ENCODE measurements at places on chromosomes 4 and X.

GRCh38 chr4:5444918-5445517 is 263.3 kb downstream of the EVC2 start:
- no peak for DNase-seq

GRCh38 chrX:47662144-47662657 is 3.2 kb upstream of the UXT start:
- DNase-seq = peak; percentile 34

GRCh38 chr4:187390646-187391045 is 604.9 kb upstream of the ZFP42 start:
- no peak for DNase-seq

DNA sequence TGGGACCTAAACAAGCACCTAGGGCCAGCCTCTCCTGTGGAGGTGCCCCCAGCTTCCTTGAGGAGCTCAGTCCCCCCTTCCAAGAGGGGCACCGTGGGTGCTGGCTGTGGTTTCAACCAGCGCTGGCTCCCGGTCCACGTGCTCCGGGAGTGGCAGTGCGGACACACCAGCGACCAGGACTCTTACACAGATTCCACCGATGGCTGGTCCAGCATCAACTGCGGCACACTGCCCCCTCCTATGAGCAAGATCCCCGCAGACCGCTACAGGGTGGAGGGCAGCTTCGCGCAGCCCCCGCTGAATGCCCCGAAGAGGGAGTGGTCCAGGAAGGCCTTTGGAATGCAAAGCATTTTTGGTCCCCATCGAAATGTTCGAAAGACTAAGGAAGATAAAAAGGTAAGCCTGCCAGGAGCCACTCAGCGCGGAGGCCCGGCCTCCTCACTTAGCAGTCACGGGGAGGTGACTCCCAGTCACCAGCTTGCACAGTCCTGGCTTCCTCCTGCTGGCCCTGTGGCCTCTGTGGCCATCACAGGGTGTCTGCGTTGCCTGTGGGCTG is 24.9 kb downstream of the RGS12 start:
- no peak for DNase-seq

- no peak for DNase-seq
Measured at GRCh38 chr4:36930562-36931111, 313.9 kb upstream of the NWD2 start.

DNA sequence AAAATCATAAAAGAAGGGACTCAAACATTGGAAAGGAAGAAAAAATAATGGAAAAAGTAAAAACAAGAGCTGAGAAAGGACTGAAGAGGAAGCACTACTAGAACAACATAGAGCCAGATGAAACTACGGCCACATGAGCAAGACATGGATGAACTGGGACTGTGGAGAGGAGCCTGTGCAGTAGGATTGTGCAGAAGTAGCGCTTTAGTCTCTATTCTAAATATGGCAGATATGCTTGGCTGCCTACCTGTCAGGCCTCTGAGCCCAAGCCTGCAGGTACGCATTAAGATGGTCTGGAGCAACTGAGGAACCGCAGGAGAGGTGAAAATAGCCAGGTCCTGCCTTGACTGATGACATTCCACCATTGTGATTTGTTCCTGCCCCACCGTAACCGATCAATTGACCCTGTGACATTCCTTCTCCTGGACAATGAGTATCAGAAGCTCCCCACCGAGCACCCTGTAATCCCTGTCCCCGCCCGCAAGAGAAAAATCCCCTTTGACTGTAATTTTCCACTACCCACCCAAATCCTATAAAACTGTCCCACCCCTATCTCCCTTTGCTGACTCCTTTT is 154.3 kb downstream of the CAMK2D start:
- DNase-seq = no peak

DNA sequence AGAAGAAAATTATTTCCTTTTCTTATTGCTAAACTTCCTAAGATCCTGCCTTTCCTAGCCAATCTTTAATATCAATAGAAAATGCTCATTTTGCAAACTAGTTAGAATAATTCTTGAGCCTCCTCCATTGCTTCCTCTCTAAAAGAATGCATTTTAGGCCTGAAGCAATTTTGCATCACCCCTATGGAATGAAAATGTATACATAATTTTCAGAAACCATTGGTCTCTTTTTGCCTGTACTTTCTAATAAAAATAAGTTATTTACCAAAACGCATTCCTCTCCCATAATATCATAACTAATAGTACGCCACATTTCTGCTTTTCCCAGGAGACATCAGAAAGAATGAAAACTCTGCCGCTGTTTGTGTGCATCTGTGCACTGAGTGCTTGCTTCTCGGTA is 1.7 kb downstream of the MUC7 start:
- no peak for DNase-seq
